ENCODE measurements at places on chromosomes 6 and 20. TPM values are rescaled to one million over a fixed set of nuclear protein-coding genes. Genes with fewer than 3 reads are reported as not detected.

Gene ADIG
- not detected for polyA plus RNA-seq

Gene BTNL2
- not detected for polyA plus RNA-seq

Gene RBPJL
- not detected for polyA plus RNA-seq

Gene NPBWR2
- polyA plus RNA-seq = not detected

Gene CD83
- 43.8 TPM for polyA plus RNA-seq
